ENCODE measurements at places on chromosomes 16 and 17. TPM values are rescaled to one million over a fixed set of nuclear protein-coding genes. Genes with fewer than 3 reads are reported as not detected.

DNA sequence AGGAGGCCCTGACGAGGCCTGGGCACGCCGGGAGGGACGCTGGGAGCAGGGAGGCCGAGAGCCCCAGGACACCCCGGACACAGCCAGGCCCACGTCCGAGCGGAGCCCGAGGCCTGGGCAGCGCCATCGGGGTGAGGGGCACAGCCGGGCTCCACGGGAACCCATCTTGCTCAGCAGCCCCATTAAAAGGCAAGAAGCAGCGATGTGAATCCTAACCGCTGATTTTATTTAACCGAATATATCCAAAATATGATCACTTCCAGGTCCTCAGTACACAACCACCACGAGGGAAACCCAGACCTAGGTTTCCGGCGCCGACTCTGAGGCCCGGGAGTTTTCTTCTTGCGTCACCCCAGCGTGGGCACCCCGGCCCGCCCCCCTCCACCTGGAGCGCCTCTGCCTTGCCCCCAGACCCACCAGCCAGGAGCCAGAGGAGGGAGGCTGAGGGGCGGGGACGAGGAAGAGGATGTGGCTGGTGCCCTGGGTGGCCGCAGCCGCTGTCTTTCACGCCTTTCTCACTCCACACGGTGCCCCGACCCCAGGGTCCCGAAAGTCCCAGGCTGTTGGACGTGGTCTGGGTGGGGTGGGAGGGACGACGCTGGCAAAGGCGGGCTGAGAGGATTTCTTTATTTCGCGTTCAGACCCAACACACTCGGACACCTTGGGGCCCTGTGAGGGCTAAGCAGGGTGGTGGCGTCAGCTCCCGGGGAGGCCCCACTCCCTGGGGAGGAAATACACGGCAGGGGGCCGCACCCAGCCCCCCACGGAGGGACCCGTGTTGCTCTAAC is 568 bp upstream of the CCDC154 start:
- H3K36me3 ChIP-seq: no peaks in the 10 kb centered on the region
- no peak overlapping the region for H3K4me3 ChIP-seq
- no peak overlapping the region for H3K27ac ChIP-seq

Gene HSD17B1
- total RNA-seq: 1.2 TPM

DNA sequence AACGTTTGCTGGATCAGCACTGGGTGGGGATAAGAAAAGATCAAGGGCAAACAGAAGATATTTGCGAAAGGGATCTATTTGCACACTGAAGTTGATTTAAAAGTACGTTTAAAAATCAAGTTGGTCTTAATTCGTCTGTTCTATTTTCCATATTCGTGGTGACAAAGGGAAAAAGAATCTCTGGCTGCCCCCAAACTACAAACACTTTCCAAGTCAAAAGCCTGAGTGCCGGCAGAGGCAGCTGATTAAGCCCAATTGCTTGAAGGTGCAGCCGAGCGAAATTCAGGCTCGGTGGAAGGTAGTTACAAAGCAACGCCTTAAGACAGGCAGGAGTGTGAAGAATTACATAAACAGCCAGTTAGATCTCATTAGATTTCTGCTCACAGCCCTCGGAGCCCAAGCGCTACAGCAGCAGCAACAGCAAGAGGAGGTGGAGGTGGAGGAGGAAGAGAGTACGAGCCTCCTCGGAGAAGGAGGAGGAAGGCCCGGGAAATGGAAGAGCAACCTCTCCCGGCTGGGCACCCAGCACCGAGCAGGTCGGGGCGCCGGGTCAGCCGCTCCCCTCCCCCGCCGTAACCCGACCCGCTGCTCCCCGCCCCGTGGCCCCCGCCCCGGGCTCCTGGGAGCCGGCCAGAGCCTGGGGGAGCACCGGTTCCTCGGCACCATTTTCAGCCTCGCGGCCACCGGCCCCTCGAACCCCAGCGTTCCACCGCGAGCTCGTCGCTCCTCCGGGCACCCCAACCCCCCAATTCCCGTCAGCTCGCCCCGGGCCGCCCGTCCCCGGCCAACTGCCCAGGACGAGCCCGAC is 890 bp downstream of the TOB1 start:
- no peak for DNase-seq
- no peaks in the 10 kb centered on the region for H3K27me3 ChIP-seq
- peak overlapping the region; percentile 100 for H3K27ac ChIP-seq
- no peaks in the 10 kb centered on the region for H3K36me3 ChIP-seq
- peak overlapping the region; percentile 80 for H3K4me3 ChIP-seq

DNA sequence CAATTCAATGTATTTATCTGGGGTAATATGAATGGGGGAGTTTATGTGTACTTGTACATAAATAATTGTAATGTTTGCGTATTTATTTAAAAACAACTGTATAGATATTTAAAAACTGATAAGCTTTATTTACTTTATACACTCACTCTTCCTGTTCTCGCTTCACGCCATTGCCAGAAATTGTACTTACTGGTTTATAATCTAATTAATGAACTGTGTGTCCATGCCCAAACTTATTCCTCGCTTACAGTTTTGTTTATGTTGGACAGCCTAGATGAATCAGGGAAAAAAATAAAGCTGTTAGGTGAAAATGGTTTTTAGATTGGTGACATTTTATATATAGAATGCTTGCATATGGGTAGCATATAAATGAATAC is 30.8 kb downstream of the AATF start:
- no peaks in the 10 kb centered on the region for H3K27me3 ChIP-seq
- no peak for DNase-seq
- H3K4me3 ChIP-seq: no peak overlapping the region
- H3K36me3 ChIP-seq: no peaks in the 10 kb centered on the region
- H3K4me1 ChIP-seq: no peaks in the 10 kb centered on the region

DNA sequence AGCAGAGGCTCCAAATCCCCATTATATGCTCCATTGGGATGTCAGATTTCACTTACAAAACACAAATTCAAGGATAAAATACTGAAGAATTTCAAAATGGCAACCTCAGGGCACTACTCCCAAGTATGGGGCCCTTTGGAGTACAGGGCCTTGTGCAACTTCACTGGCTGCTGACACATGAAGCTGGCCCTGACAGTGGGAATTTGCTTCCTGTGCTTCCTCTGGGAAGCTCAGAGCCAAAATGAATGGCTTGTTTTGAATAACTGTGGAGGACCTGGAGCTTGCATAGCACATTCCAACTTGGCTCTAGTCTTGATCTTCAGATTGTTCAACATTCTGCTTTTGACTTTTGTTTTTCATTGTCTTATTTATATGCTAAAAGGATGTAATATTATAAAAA is 52.3 kb upstream of the HNF1B start:
- no peak for DNase-seq
- no peaks in the 10 kb centered on the region for H3K36me3 ChIP-seq
- H3K27ac ChIP-seq: no peak overlapping the region
- peaks cover 10% of the 10 kb centered on the region for H3K27me3 ChIP-seq

DNA sequence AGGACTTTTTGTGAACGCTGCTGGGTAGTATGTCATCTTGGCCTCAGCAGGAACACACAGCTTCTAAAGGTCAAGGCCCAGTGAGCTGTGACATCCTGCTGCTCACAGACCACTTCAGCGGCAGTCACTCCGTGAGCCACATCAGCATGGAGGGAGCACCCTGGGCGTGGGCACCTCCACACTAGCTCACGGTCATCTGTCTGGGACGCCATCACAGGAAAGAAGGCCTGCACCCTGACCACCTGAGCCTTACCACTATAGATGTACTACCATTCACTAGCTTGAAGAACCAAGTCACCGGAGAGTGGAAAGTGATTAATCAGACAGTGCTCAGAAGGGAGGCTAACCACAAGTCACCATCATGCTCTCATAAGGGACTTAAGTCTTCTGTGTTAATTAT is 3.3 kb downstream of the AXIN1 start:
- no peaks in the 10 kb centered on the region for H3K27me3 ChIP-seq
- no peak overlapping the region for H3K4me3 ChIP-seq
- H3K36me3 ChIP-seq: no peaks in the 10 kb centered on the region

DNA sequence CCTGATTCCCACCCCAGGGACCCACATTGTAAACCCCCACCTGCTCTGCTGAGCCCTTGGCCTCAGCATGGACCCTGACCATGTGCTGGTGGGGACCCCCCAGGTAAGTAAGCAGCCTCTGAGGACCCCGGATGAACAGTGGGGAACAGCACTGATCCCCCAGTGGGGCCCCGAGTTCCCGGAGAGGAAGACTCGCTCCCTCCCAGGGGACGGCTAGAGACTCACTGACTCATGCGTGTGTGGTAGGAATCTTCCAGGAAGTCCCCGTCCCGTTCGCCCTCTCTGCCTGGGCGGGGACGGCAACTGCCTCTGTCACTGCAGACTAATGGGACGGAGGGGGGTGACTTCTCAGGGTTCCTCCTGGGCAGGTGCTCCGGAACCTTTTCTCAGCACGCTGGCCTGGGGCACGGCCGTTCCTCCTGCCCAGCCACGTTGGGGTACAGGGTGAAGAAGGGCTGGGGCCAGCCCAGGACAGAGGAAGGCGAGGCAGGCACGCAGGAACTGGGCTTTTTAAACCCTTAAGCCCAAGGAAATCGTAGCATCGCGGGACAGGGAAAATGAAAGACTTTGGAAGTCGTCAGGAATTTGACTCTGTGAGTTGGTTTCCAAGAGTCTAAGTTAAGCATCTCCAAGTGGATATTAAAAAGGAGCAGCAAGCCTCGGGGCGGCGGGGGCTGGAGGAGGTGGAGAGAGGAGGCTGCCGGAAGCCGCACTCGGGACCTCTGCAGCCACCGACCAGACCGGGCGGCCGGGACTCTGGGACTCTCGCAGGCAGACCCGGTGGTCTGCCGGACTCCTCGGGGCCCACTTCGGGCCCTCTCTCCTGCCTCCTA is 178.7 kb downstream of the SEC14L1 start:
- no peaks in the 10 kb centered on the region for H3K36me3 ChIP-seq
- peak overlapping the region; percentile 100 for H3K27ac ChIP-seq
- peak; percentile 94 for DNase-seq
- H3K4me1 ChIP-seq: peaks cover 40% of the 10 kb centered on the region
- H3K27me3 ChIP-seq: no peaks in the 10 kb centered on the region

DNA sequence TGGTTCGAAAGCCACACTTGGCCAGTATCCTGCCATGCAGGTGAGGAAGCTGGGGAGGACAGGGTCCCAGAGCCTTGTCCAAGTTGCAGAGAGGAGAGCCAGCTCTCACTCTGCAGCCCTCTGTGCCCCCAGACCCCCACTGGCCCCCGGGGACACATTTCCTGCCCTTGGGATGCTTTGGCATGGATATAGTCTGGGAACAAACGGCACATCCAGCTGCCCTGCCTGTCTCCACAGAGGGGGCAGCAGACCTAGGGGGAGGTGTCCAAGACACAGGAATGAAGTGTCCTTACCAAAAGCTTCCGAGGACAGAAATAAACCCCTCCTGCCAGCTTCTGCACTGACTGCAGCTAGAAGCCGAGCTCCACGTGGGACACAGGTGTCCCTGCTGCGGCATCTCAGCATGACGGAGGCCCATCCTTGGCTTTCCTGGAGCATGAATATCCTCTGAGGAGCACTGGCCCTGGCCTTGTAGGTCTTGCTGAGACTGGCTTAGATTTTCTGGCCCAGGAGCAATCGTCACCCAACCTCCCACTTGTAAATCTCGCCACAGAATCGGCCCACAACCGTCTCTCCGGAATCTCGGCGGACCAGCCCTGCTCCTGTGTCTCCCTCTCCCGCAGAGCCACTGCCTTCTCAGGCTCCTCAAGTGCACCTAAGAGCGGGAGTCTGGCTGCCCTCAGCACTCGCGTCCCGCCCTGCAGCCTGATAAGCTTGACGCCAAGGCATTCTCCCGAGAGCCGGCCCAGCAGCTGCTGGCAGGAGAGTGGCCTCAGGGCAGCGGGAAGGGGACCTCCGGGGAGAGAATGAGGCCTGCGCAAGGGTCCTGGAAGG is 1.1 kb upstream of the CAPN15 start:
- peak; percentile 40 for DNase-seq
- peak overlapping the region; percentile 76 for H3K4me3 ChIP-seq
- H3K4me1 ChIP-seq: no peaks in the 10 kb centered on the region
- no peaks in the 10 kb centered on the region for H3K27me3 ChIP-seq
- no peaks in the 10 kb centered on the region for H3K36me3 ChIP-seq
- peak overlapping the region; percentile 97 for H3K27ac ChIP-seq

DNA sequence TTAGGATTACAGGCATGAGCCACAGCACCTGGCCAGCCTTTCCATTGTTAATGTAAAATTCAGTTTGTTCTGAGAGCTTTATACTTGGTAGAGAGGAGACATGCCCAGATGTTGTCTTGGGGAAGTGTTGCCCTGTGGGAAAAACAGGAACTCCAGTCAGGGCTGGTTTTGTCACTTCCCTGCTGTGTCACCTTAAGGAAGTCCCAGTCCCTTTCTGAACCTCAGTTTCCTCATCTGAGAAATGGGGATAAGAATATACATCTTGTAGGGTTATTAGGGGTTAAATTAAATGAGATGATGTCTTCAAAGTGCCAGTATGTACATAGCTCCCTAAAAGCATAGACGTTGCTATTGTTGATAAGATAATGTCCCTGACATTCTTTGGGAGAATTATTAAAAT is 25.3 kb downstream of the CLEC16A start:
- H3K27ac ChIP-seq: no peak overlapping the region
- H3K4me3 ChIP-seq: no peak overlapping the region

Gene BMERB1
- 25.3 TPM for total RNA-seq

Gene UBE2O
- total RNA-seq: 17.4 TPM

Gene RGS11
- 7.5 TPM for total RNA-seq

Gene SALL1
- 0.32 TPM for total RNA-seq

GRCh38 chr16:28554634-28555423 is 1.1 kb downstream of the SGF29 start:
- DNase-seq: no peak
- H3K27me3 ChIP-seq: no peaks in the 10 kb centered on the region
- peak overlapping the region; percentile 98 for H3K27ac ChIP-seq

DNA sequence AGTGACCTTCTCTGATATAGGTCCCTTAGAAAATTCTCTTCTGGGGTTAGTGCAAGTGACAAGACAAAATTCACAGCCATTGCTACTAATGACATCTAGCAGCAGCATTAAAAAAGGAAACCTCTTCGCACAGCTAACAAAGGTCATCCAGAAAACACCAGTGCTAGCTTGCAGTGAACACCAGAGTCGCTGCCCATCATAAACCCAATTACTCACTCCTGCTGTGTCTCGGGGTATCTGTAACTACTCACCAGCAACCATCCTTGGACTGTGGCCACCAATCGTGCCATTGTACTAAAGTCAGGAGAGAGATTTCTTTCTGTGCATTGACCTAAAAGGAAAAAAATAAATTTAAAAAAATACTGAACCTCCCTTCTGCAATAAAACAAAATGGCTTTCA is 1494.7 kb upstream of the CDH8 start:
- H3K4me3 ChIP-seq: no peak overlapping the region
- no peak for DNase-seq

GRCh38 chr17:54372069-54372749 is 528.4 kb upstream of the TOM1L1 start:
- DNase-seq: no peak
- H3K36me3 ChIP-seq: no peaks in the 10 kb centered on the region

- no peaks in the 10 kb centered on the region for H3K36me3 ChIP-seq
- peak overlapping the region; percentile 78 for H3K4me3 ChIP-seq
- no peaks in the 10 kb centered on the region for H3K27me3 ChIP-seq
- H3K4me1 ChIP-seq: no peaks in the 10 kb centered on the region
These were observed 797 bp downstream of the NUDT7 start for GRCh38 chr16:77723108-77723514.

DNA sequence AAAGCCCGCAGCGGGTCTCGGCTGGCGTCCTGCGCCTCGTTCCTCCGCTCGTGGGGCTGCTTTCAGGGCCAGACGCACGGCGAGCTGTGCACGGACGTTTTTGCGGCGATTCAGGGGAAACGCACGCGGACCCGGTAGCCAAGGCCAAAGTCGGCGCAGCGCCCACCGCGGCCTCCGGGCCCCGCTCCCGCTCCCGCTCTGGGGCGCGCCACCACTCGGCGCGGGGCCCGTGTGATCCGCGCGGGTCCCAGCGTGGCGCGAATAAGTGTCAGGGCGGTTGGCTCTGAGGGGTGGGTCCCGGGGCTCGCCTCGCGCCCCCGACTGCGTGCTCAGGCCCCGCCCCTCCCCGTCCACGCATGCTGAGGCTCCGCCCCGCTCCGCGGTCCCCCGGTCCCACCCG is 694 bp upstream of the TBCD start:
- H3K4me1 ChIP-seq: peaks cover 2% of the 10 kb centered on the region
- peak overlapping the region; percentile 67 for H3K4me3 ChIP-seq
- H3K27ac ChIP-seq: peak overlapping the region; percentile 84
- no peak for DNase-seq

All from breast epithelium (tissue), 4 donors.